ENCODE measurements at places on chromosomes 7 and 10.

DNA sequence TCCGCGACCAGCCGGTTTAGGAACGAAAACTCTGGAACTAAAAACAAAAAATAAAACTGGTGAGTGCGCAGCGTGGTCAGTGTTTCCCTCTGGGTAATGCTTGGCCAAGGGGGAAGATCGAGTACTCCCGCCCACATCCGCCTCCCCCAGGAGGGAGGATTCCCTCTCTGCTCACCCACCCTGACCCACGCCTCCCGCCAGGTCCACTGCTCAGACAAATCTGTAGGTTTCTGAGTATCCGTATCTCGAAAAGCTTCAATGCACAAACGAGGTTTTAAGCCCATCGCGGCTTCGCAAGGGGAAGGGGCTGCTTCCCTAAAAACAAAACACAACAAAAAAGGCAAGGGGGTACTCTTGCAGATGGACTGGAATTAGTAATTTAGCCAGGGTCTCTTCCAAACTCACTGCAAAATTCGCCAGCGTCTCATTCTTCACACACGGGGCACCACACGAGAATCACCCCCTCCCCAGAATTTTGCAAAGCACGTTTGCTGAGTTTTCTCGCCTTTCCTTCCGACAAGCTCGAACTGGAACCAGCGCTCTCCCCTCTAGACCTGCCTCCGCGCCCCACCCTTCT lies 75.2 kb downstream of the INSIG1 start:
- DNase-seq, result no peak

GRCh38 chr10:20986049-20986448 lies 88.9 kb upstream of the NEBL start:
- no peak for DNase-seq

- DNase-seq, result no peak
Measured at GRCh38 chr10:127881262-127881661, 11.5 kb downstream of the CLRN3 start.

GRCh38 chr7:37076668-37077067 lies 352.4 kb upstream of the AOAH start:
- DNase-seq, result no peak

GRCh38 chr7:83608716-83609115 lies 40.2 kb downstream of the SEMA3E start:
- no peak for DNase-seq

GRCh38 chr10:26890956-26891355 lies 30.2 kb upstream of the ABI1 start:
- no peak for DNase-seq

GRCh38 chr7:132226046-132226956 lies 350.0 kb downstream of the PLXNA4 start:
- DNase-seq, result no peak

DNA sequence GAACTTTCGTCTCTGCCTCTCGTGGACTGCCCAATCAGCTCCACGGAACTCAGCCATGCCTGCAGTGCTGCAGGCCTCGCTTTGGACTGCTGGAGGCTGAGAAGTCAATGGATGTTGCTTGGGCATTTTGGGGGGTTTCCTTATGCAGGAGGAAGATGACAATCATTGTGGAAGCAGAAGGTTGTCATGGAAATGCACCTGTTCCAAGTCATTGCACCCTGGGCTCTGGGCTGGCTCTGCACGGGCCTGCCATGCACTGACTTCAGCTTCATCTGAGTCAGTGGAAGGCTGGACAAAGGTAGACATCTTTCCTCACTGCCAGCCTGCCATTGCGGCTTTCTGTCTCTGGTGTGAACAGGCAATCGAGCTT lies 217.3 kb downstream of the RPS24 start:
- DNase-seq, result no peak

DNA sequence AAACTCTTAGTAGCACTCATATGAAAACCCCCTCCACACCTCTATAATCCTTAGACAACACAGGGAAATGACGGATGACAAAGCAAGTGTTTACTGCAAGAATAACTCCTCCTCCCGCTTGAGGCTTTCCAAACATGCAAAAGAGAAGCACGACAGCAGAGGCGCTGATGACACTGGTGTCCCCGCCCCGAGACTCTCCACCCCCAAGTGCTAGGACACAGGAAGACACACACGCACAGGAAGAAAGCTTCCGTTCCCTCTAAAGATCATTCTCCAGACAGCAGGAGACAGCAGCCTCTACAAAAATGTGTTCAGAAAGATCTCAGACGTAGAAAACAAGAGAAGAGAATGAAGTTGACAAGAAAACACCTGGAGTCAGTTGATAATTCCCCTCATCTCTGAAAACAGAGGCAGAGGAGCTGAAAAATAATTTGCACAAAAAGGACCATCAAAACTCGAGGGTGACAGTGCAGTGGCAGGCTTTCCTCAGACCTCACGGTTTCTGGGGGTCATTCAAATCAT lies 90.2 kb downstream of the DLG5 start:
- DNase-seq, result peak; percentile 51

- no peak for DNase-seq
Measured at GRCh38 chr7:79982141-79982770, 152.4 kb upstream of the GNAI1 start.

DNA sequence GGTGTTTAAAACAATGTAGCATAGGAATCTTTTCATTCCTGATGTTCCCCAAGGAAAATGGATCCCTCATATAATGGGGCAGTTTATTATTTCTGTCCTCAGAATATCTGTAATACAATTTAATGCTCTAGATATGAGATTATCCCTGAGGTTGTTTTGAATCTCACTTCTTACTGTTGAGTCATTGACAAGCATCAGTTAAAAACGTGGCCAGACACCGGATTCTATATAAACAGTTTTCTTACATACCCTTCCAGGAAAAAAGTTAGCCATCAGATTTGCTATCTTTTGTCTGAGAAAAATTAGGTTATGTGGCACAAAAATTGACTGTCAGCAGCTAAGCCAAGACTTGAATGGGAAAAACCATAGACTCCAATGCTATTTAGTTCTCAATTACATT lies 539.8 kb upstream of the CELF2 start:
- DNase-seq, result no peak

- DNase-seq, result no peak
Measured at GRCh38 chr7:69687739-69688433, 89.6 kb downstream of the AUTS2 start.

DNA sequence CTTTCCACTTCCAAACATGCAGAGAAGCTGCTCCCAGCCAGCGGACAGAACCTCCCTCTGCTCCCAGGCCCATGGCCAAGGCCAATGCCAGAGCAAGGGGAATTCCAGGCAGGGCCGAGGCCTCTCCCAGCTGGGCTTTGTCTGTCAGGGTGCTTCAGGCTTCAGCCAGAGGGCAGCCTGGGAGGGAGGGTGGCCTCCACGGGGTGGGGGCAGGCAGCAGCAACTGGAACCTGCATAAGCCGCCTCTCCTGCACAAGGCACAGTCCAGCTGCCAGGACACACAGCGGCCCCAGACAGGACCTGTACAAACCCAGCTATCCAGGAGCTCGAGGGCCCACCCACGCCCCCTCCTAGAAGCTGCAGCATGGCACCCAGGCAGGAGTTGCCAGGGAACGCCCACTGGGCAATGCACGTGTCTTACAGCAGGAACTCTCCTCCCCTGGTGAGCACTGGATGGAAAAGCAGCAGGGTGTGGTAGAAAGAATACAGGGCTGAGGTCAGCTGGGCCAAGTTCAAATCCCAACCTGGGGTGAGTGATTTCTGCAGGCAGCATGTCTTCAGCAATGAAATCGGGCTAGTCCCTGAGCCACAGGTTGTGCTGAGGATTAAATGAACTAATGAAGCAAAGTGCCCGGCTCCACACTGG lies 7.6 kb downstream of the FAM53B start:
- no peak for DNase-seq

GRCh38 chr7:150787321-150788281 lies 12.6 kb downstream of the TMEM176B start:
- DNase-seq, result no peak

- no peak for DNase-seq
Measured at GRCh38 chr7:20329389-20330238, 1.1 kb upstream of the ITGB8 start.

- DNase-seq, result no peak
Measured at GRCh38 chr7:50119815-50120637, 27.0 kb upstream of the ZPBP start.

DNA sequence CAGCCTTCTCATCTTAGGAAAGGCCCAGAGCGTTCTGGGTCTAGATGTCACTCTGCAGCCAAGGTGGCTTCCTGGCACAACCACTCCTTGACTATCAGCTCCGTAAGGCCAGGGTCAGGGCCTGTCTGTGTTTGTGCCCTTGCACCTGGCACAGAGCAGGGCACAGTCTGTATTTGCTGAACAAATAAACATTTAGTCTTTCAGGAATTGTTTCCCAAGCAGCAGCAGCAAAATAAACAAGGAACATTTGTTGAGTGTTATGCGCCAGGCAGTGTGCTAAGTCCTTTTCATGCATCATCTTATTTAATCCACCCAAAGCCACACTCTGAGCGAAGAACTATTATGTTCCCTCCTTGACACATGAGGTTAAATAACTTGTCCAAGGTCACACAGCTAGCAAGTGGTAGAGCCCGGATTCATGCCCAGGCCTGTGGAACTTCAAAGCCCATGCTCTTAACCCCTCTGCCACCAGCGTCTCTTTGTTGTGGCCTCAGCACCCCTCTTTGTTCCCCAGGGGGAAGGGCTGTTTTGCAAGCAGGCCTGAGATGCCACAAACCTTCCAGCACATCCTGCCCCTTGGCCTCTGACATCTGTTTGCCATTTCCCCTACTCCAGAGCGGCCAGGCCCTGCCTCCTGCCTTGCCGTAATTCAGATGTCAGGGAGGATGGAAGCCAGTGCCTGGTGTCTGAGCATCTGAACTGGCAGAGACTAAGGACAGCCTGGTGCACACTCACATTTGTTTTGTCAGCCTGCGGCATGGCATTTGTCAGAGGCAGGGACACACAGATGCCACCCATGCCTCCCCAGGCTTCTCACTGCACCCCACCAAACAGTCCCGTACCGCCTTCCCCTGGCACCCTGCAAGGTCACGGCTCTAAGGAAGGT lies 325.8 kb upstream of the ZMIZ1 start:
- no peak for DNase-seq

- DNase-seq, result no peak
Measured at GRCh38 chr7:157211690-157212089, 73.0 kb downstream of the UBE3C start.

DNA sequence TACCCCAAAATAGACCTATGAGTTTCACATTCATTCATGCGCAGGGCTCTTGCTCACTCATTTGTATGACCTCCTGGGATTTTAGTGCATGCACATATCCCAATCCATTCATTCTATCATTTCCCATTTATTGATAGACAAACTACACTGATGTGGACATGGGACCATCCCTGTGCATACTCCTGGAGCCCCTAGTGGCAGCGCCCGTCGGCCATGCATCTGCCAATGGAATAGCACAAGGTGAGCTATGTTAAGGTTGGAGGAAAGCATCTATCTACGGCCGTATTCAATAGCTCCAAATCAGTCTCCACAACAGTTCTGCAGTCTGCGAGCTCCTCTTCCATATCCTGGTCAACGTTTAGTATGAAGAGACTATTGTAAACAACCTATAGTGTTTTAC lies 31.7 kb upstream of the FIGNL1 start:
- no peak for DNase-seq

DNA sequence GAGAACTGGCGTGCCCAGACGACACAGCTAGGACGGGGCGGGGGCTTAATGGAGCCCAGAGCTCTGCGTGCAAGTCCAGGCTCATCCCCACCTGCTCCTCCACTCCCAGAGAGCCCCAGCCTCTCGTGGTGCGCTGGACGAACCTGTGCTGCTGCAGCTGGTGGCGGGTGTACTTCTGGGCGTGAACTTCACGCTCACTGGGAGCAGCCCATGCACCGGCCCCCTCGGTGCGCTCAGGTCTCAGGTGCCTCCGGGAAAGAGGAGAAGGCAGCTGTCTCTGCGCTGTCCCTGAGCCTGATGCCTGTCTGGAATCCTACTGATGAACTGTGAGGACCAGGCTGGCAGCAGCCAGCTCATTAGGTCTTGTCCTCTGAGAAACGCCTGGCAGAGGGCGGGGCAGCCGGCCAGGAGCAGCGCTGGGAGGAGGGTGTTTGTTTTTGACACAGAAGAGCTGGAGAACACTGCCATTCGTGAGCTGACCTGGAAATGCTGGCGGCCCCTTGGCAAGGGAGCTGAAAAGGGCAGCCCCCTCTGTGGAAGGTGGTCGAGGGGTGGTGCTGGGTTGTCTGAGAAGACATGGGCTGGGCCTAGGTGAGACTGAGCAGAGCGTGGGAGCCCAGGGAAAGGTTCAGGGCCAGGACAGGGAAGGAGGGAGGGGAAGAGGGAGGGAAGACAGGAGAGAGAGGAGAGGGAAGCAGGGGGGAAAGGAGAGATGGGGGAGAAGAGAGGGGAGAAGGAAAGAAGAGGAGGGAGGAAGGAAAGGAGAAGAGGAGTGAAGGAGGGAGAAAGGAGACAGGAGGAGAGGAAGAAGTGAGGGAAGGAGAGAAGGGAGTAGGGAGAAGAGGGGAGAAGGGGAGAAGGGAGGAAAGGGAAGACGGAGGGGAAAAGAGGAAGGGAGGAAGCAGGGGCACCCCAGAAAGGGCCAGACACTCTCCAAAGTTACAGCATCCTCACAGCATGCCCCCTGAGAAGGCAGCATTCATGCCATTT lies 53.5 kb upstream of the TNS3 start:
- no peak for DNase-seq

GRCh38 chr7:922334-923107 lies 32.0 kb downstream of the ADAP1 start:
- DNase-seq, result no peak

DNA sequence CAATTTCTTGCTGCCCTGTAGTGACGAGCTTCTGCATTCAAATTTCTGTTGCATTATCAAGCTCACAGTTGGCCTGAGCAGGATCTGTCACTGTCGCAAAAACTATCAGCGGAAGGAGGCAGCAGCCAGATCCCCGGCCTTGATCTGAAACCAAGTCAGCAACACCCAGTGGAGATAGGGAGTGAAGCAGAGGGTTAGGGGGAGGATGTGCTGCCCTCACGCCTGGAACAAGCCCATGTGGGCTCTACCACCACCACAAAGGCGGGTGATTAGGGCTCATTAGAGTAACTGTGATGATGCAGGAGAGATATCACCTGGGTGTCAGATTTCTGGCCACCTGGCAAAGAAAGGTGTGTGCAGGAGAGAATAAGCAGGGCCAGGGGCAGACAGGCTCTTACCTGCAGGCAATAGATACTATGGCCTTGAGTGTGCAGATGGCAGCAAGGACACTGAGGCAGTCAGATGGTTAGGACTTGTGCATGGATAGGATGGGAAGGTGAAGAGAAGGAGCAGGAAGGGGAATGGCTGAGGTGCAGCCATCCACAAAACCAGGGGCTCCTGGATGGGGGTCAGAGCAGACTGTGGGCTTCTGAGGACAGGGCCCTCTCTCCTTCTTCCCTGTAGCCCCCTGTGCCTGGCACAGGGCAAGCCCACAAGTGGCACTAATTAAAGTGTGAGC lies 417.3 kb downstream of the RPS24 start:
- DNase-seq, result no peak

DNA sequence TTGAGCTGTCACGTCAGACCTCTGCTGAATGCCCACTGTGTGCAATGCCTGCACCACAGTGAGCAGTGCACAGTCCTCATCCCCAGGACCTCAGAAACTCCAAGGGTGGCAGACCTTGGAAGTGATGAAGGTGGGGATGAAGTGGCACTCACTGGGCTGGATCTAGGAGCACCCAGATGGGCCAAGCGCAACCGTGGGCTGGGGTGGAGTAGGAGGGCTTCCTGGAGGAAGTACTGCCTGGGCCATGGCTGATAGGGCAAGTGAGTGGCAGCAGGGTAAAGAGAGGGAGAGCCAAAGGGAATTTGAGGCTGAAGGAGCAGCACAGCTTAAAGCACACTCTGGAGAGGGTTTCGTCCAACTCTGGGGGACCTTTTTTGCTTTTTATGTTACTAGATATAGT lies 52.3 kb downstream of the RBM20 start:
- DNase-seq, result no peak

- DNase-seq, result no peak
Measured at GRCh38 chr7:19448091-19448490, 260.7 kb downstream of the POLR1F start.
